Fibroblast of skin of right biceps (primary cell): ENCODE measurements at places on chromosomes 16 and 17.
A peak's percentile ranks its signal among the peaks of the same experiment; 100 is the strongest.

- no peak for DNase-seq
Observed at GRCh38 chr16:86554599-86554916, 477 bp downstream of the MTHFSD start.

DNA sequence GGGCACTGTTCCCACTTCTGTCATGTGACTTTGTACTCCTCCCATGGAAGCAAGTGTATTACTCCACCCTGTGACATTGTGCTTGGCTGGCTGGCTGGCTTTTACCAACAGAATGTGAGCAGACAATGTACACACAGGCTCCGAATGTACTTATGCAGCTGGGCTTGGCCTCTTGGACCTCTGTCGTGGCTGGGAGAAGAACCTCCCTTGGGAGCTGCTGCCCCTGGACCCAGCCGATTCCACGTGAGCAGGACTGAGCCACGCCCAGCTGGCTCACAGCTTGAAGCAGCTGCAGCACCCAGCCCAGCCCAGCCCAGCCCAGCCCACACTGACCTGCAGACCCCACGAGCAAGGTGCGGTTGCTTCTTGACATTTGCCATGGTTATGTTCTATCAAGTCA lies 177.5 kb downstream of the RBFOX3 start:
- DNase-seq = no peak

- no peak for DNase-seq
Observed at GRCh38 chr17:31598921-31599571, 207.6 kb downstream of the RAB11FIP4 start.

GRCh38 chr17:29617481-29618271 lies 5.0 kb downstream of the CORO6 start:
- DNase-seq = peak; percentile 81

- no peak for DNase-seq
Observed at GRCh38 chr17:66689221-66689620, 145.7 kb upstream of the CACNG5 start.

GRCh38 chr16:2708955-2709587 lies 11.0 kb downstream of the PRSS27 start:
- no peak for DNase-seq

- DNase-seq = no peak
Observed at GRCh38 chr17:28118362-28118761, 75.9 kb downstream of the NLK start.

- peak; percentile 64 for DNase-seq
Observed at GRCh38 chr16:17377360-17378324, 93.1 kb downstream of the XYLT1 start.

DNA sequence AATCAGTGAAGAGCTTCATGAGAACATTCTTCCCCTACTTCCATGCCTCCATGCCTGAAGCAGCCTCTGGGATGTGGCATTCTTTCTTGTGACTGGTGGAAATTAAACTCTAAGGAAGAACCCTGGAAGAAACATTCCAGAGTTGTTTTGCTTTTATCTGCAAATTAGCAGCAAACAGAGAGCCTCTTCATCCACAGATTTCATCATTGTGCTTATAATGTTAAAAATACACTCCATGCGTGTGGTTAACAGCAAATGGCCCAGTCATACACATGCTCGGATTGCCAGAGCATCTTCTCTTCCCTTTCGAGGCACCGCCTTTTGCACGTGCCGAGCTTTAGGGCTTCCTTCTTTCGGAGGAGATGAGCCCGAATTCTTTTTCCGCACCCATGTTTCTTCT lies 411.3 kb downstream of the SNX29 start:
- no peak for DNase-seq
